ENCODE measurements at places on chromosomes 3 and 15. TPM values are rescaled to one million over a fixed set of nuclear protein-coding genes. Genes with fewer than 3 reads are reported as not detected.

TIGIT gene
- total RNA-seq: 367 TPM

DNA sequence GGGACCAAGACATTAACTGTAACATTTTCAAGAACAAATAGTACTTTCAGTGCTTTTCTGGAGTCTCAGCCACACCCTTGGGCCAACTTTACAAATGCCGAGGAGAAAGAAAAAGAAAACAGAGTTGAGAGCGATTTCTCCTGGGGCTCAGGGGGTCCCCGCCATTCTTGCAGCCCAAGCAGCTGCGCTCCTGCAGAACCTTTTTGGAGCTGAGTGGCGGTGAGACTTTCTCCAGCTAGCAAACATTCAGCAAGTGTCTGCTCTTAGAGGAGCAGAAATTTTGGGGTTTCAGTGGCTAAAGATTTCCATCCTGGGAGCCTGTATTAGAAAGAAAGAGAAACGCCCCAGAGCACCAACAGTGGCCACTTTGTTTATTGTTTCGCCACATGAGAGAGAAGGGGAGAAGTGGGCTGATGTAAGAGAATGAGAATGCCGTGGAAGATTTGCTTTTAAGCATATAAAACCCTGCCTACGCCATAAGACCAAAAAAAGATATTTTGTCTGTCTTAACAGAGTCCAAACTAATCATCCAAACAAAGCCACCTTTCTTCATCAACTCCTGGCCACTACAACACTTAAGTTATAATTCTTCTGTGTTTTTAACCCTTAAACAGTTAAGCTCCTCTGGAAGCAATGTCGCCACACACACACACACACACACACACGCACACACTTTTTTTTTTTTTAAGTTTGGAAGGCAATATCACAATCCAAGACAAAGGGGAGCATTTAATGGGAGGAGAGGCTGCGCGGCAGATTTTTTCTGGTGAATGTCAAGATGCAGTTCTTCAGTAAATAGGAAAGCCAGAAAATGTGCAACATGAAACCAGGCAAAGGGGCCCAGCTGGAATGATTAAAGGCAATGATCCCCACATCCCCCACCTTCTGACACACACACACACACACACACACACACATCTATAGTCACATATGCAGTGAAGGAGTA, 19.2 kb downstream of the EID1 start:
- no peak for DNase-seq

CCR2 gene
- 37.9 TPM for total RNA-seq

DNA sequence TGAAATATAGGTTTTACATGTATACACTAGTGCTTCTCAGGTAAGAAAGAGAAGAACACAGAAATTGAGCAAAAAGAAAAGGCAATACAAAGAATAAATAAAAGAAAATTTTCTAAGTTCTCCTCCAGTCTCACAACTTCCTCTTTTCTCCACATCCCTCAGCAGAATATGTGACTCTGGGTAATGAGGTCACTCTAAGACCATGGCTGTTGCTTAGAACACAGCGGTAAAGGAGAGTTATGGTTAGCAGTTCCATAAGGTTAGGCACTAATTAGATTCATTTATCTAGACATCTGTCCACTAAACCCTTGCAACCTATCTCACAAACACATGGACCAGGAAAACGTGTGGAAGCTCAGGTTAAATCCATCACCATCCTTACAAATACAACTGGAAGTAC, 47.9 kb downstream of the IGSF11 start:
- no peak for DNase-seq

DNA sequence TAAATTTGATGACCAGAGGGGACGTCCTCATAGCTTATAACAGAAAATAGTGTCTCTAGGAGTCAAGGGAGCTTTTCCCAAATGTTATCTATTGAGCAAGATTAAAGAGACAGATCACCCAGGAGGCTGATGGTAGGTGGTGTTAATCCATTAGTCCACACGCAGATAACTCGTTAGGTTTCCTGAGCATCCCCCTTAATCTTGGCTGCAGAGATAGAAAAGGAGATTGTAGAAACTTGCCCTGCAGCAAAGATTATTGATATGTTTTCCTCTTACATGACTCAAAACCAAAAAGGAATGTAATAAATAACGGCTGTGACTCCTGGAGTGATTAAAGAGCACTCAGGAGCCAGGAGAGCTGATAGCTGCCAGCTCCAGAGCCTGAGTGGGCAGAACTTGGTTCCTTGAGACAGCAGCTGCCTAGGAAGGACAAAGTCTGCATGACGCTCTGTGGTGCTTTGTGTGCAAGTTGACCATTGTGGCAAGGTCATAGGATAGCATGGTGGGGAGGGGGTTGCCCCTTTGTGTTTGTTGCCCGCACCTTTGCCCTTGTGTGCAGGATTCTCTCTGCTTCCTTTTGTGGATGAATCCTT, 234.8 kb downstream of the PTPRG start:
- no peak for DNase-seq

- no peak for DNase-seq
Observed at GRCh38 chr15:57503911-57504598, 87.6 kb upstream of the MYZAP start.

DNA sequence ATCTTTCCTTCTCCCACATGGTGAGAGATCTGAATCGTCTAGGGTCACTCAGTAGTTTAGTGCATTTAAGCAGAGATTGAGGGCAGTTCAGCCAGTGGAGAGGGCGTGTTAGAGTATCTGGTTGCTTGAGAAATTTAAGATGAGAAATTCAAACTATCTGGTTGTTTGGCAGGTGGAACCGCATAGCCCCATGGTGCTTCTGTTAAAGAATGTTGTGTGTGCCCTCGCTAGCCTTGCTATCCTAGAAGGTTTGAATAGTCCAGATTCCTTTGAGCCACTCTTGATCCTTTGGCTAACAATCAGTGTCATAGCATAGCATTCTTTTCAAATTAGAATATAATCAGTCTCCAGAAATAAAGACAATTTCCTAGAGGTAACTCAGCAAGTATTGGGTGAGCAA, 32.1 kb downstream of the ABHD17C start:
- no peak for DNase-seq

FRMD4B gene
- 55.8 TPM for total RNA-seq

MINDY4B gene
- total RNA-seq: not detected

DNA sequence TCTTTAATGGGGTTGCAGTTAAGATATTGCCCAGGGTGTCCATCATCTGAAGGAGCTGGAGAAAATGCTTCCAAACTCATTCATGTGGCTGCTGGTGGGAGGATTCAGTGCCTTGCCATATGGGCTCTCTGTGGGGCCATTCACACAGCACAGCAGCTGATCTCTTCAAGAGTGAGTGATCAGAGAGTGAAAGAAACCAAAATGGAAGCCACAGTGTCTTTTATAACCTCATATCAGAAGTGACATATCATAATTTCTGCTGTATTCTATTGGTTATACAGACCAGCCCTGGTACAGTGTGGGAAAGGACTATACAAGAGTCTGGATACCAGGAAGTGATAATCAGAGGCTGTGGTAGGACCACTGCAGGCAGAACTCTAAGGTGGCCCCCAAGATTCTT, 33.6 kb downstream of the HHLA2 start:
- DNase-seq: no peak

DNA sequence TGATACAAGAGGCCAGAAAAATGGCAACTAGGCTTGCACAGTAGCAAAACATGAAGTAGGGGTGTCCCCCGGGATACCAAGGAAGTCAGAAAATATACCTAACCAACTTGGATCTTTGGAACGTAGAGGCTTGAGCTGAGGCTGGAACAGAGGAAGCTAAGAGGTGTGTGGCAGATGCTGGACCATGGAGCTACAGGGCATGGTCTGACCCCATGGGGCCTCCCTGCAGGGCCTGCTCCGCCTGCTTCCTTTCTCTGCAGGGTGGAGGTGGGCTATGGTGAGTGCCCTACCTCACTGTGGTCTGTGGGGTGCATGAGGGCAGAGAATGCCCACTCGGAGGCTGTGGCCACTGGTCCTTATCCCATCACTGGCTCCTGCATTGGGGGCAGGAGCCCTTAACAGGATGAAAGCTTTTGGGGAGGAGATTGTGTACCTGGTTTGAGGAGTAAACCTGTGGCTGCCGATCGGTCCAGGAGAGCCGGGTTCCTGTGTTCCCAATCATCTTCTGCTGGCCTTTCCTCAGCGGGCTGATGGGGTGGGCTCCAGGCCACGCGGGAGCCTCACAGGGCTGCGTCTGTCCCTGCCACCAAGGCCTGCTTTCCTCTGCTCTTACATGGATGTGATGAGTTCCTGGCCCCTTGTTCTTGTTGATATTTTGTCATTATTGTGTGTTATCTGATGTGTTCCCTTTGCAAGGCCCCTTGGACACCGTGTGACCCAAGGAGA, 96.8 kb downstream of the OCA2 start:
- DNase-seq: no peak

TNNC1 gene
- 1.4 TPM for total RNA-seq

DNA sequence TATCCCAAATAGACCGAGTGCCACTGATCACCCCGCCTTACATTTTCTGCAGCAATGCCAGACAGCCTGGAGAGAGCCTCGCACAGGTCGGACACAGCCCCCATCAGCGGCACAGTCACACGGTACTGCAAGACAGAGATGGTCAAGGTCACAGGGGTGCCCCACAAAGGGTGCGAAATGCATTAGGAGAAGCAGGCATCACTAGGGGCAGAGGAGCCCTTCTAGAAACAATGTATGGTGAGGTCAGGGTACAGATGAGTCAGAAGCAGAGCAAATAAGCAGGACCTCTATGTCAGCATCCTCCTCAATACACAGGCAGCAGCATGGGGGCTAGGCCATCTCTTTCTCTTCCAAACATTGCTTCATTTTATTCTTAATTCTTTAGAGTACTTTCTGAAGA, 21.5 kb upstream of the C3orf62 start:
- no peak for DNase-seq

GRCh38 chr3:52226229-52226817, 878 bp upstream of the TLR9 start:
- DNase-seq: no peak

CPLX3 gene
- total RNA-seq: not detected

GRCh38 chr15:63277038-63277892, at the start of gene APH1B:
TSS of gene APH1B (plus strand) at chr15:63277605. CDS start at chr15:63277624, 19 bp downstream.
- peak; percentile 81 for DNase-seq

GRCh38 chr15:32843219-32843815, 125.5 kb downstream of the GREM1 start:
- DNase-seq: no peak

GRCh38 chr3:184372296-184372821, 5.6 kb downstream of the THPO start:
- no peak for DNase-seq

GRCh38 chr3:49787182-49787464, 781 bp upstream of the IP6K1 start:
- DNase-seq: no peak

PARL gene
- 48.2 TPM for total RNA-seq

DNA sequence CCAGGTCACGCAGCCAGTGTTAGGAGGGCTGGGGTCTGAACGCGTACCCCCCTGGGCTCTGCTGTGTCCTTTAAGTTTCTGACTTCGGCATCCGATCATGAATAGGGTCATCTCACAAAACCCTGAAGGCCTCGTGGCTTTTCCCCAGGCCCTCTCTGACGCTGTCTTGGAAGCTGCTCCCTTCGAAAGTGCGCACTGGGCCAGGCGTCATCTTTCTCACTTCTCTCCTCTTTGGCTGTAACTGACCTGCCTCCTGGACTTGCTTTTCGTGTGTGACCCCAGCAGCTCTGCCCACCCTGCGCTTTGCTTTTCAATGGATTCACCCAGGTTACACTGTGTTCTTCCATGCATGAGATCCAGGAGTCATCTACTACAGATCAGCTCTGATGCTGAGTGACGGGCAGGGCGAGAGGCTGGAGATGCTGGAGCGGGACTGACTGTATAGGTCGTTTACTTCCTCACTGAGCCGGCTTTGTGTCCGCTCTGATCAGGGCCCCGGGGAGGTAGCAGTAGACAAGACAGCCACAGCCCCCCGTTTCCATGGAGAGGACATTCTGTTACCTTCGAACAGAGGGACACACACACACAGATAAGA, 45.0 kb upstream of the PCSK6 start:
- DNase-seq: no peak

- DNase-seq: no peak
Observed at GRCh38 chr15:65765106-65765505, 27.0 kb downstream of the DENND4A start.

- no peak for DNase-seq
Observed at GRCh38 chr3:21859124-21860081, 108.4 kb upstream of the ZNF385D start.

- DNase-seq: no peak
Observed at GRCh38 chr15:51818150-51818549, 11.3 kb upstream of the TMOD3 start.

GRCh38 chr15:98674336-98674735, 26.0 kb downstream of the IGF1R start:
- no peak for DNase-seq

GRCh38 chr3:100578646-100579045, 30.8 kb upstream of the ADGRG7 start:
- DNase-seq: no peak

- DNase-seq: no peak
Observed at GRCh38 chr15:79932447-79932846, 35.6 kb upstream of the MTHFS start.

CHL1 gene
- not detected for total RNA-seq

ERICH6 gene
- total RNA-seq: not detected

C15orf62 gene
- total RNA-seq: 0.82 TPM

- DNase-seq: no peak
Observed at GRCh38 chr3:60743631-60744164, 507.6 kb downstream of the FHIT start.

GRCh38 chr3:158447408-158447807, 123.6 kb upstream of the MLF1 start:
- DNase-seq: no peak

DNA sequence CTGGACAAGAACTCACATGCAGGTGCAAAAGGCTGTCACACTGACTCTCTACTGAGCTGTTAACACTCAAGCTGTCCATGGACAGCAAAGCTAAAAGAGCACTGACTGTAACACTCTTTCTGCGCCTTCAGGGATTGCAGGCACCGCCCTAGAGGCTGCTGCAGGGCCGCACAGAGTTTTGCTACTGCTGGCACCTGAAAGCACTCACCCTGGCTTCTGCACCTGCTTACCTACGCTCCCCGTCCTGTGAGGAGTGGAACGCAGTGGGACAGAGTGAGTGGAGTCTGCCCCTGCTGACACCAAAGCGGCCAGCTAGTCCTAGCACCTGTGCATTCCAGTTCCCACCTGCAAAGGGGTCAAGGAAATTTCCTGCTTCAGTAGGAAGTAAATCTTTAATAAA, 941.3 kb downstream of the DIPK2A start:
- no peak for DNase-seq

- DNase-seq: peak; percentile 59
Observed at GRCh38 chr3:14461748-14462324, 59.4 kb downstream of the SLC6A6 start.

GALNT15 gene
- not detected for total RNA-seq

GRCh38 chr3:193704431-193704830, 111.4 kb downstream of the OPA1 start:
- no peak for DNase-seq
